NCI-H2081 (cell line): ENCODE measurements at places on chromosomes 11 and 22.

- DNase-seq = no peak
Measured at GRCh38 chr11:110196884-110197420, 99.5 kb downstream of the RDX start.

GRCh38 chr11:83152264-83152663 lies 4.7 kb upstream of the PCF11 start:
- DNase-seq = no peak

DNA sequence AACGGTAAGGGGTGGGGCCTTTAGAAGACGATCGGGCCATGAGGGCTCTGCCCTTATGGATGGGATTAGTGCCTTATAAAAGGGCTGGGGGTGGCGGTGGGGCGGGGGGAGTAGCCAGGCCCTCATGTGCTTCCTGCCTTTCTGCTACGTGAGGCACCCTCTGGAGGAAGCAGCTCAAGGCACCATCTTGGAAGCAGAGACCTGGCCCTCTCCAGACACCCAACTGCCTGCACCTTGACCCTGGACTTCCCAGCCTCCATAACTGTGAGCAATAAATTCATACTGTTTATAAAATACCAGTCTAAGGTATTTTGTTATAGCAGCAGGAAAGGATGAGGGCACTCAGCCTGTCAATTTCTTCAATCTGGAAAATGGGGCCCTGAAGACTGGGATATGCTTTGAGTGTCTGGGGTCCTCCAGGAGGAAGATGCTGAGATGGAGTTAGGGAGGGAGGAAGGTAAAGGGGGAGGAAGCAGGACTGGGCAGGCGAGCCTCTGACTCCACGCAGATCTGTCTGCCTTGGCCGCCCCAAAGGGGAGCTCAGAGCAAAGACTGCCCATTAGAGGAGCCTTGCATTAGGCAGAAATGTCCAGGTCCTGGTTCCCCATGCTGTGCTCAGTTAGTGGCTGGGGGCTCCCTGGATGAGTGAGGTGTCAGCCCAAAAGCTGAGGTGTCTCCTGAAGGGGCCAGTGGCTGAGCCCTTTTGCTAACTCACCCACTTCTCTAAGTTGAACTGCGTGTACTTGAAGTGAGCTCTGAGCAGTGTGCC lies 5.3 kb downstream of the CABP2 start:
- no peak for DNase-seq

DNA sequence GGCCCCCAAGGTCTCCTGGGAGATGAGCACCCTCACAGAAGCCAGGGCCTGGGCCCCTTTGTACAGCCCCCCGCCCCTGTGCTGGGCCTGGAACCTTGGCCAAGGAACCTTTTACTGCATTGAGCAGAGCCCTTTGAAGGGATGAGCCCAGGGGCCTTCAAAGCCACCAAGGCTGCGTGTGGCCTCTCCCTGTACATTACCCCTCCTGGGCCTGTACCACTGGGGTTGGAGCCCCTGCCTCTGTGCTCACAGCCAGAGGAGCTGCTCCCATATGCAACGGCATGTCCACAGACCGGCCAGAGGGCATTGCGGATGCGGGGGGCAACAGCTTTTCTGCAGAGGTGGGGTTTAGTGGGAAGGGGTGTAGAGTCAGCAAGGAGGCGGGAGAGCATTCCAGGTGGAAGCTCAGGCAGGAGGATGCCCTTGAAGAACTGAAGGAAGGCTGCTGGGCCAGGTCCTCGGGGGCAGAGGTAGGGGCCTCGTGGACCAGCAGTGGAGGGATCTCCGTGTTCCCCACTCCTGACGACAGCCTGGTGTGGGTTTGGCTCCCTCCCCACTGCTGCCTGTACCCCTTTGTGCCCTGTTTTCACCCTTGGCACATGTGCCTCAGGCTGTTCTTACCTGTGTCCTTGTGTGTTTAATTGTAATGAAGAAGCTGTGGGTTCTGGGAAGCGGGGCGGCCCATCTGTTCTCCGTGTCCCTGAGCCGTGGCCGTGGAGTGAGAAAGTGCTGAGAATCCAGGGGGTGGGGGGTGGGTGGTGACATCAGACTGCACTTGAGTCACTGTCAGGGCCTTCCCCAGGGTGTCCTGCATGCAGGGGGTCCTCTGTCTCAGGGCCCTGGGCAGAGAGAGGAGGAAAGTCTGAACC lies 46.9 kb downstream of the ARHGAP8 start:
- DNase-seq = no peak

GRCh38 chr22:37440875-37441274 lies 13.6 kb upstream of the ELFN2 start:
- DNase-seq = no peak

DNA sequence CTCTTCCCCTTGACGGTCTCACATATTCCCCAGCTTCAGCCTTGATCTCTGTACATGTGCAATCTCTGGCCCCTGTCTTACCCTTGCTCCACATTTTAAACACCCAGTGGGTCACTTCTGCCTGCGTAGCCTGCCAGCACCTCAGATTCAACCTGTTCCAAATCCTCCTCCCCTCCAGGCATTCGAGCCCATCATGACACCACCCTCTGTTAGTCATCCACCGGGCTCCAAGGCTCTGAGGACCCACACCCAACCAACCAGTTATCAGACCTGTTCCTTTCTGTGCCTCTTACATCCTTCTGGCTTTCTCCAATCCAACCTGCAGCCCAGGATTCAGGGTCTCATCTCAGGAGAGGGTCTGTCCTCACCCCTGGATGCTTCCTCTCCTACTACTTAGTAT lies 119.8 kb upstream of the TBCEL start:
- no peak for DNase-seq

- no peak for DNase-seq
Measured at GRCh38 chr11:66287889-66288670, 863 bp downstream of the YIF1A start.

DNA sequence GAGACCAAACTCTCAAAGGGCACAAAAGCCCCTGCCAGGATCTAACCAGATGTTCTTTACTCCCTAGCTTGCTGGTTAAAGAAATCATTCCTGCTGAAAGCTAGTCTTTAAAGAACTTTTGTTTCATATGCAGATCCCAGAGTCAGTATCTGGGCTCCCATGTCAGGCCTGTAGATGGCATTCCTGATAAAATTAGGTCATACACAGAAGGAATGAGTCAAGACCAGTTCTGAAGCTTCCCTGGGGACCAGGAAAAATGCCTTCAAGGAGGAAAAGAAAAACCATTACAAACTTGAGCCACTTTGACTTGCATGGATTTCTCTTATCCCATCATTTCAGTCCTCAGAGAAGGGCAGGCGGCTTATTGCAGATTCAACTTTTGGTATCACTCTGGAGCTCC lies 5.9 kb downstream of the DBX1 start:
- DNase-seq = no peak

- no peak for DNase-seq
Measured at GRCh38 chr11:134691985-134692384, 279.9 kb upstream of the B3GAT1 start.

- no peak for DNase-seq
Measured at GRCh38 chr11:31725176-31725575, 85.9 kb downstream of the PAX6 start.

DNA sequence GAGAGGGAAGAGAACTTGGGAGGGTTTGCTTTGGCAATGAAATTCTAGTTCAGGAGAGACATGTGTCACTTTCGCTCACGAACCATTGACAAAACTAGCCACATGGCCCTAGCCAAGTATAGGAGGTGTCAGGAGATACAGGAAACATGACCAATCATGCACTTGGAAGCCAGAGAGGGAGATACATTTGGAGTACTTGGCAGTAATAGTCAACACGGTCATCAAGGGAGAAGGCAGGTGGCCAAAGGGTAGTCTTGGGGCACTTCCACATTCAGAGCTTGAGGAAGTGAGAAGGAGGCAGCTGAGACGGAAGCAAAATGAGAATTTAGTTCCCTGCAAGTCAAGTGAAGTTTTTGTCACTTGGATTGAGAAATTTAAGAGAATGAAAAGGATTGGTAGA lies 26.4 kb upstream of the KIRREL3 start:
- no peak for DNase-seq

DNA sequence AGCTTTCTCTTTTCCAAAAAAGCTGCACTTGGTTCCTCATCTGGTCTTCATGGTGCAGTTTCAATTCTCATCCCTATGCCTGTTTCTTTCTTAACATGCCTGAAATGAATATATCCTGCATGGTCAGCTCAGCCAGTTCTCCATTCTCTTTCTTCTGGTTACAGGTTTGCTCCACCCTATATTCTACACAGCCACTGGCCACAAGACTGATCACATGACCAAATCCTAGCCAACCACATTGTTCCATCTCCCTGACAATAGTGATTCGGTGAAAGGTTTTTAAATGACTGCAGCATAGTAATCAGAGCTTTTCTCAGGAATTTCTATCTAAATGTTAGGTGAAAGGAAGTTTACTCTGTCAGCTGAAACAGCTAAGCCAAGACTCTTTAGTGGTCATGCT lies 891.4 kb downstream of the METTL15 start:
- no peak for DNase-seq
